ENCODE measurements at places on chromosomes 5 and 9. TPM values are rescaled to one million over a fixed set of nuclear protein-coding genes. Genes with fewer than 3 reads are reported as not detected.

GRCh38 chr5:39675676-39676075, 250.9 kb upstream of the DAB2 start:
- DNase-seq: no peak

The CRHBP gene
- 12.2 TPM for total RNA-seq

DNA sequence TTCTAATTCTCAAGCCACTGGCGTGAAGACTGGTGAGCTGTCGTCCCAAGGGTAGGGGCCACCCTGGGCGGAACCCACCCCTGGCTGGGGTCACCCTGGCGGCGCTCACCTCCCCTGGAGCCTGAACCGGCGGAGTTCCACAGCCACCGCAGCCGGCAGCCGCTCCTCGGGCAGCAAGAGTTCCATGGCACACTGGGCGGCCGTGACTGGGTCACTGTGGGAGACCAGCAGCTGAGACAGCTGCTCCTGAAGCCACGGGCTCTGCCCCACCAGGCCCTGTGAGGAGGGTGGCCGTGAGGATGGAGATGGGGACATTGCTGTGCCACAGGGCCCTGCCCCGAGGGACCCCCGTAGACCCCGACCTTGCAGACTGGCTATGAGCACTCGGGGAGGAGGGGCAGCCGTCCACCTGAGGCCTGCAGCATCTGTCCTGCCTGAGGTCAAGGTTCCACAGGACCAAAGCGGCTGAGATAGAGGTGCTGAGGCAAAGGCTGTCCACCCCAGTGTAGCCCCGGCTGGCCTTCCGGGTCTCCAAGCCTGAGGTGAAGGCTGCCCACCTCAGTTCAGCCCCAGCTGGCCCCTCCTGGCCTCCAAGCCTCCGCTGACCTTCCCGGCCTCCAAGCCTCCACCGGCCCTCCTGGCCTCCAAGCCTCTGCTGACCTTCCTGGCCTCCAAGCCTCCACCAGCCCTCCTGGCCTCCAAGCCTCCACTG, 50.6 kb upstream of the NRARP start:
- no peak for DNase-seq

The PLAC8L1 gene
- not detected for total RNA-seq

GRCh38 chr5:115599924-115600323, 2.4 kb downstream of the TICAM2 start:
- DNase-seq: no peak

- no peak for DNase-seq
Measured at GRCh38 chr9:120536094-120536493, 43.9 kb downstream of the CDK5RAP2 start.

- DNase-seq: no peak
Measured at GRCh38 chr5:35659556-35659955, 41.9 kb downstream of the SPEF2 start.

The RGS7BP gene
- total RNA-seq: not detected

All from G401 (cell line).